ENCODE measurements at places on chromosomes 7 and 10.

- no peak for DNase-seq
Measured at GRCh38 chr10:117535298-117536071, 7.1 kb upstream of the EMX2 start.

- no peak for DNase-seq
Measured at GRCh38 chr7:71793251-71793650, 618.9 kb downstream of the CALN1 start.

DNA sequence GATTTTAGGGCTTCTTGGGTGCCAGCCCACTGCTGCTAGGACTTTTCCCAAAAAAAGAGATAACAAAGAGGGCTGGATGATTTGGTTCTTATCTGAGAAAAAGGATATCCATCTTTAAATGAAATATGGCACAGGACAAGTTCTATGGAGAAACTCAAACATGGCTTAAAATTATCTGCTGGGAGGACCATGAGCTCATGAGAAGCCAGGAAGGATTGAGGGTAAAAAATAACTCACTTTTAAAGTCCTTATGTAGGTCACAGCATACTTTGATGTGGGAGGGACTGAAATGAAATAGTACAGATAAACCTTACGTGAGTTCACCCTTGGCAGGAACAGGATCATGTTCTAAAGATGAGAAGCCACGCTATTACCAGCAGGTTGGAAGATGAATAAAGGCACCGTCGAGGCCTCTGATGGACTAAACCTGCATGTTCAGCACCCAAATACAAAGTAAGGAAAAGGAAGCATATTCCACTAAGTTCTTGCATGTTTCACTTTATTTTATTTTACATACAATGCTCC, 369.2 kb upstream of the KLF6 start:
- no peak for DNase-seq

GRCh38 chr10:109259293-109259692, 664.0 kb downstream of the XPNPEP1 start:
- no peak for DNase-seq

DNA sequence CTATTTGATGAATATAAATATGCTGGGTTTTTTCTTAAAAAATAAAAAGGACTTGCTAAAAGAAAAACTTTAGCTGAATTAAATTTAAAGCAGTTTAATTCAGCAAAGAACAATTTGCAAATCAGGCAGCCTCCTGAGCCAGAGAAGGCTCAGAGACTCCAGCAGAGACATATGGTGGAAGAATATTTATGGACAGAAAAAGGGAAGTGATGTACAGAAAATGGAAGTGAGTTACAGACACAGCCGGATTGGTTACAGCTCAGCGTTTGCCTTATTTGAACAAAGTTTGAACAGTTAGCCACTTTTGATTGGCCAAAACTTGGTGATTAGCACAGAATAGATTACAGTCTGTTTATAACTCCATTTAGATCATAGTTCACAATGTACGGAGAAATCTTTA, 110.3 kb downstream of the GAD2 start:
- no peak for DNase-seq

DNA sequence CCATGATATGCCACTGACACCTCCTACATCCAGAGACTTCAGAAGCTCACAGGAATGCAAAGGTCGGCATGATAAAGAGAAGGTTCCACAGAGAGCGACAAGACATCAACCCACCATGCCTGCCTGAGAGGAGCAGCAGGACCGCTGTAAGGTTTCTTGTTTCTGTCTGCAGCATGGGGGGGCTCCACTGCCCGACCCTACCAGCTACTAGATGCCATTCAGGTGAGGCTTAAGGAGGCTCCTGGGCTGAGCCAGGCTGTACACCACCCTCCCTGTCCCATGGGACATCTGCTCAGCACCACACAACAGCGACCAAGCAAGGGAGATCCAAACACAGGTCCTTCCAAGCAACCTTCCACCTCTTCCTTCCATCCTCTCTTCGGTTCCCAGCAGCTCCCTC, 234.6 kb downstream of the TNS3 start:
- no peak for DNase-seq

GRCh38 chr10:32263300-32263699, 83.7 kb downstream of the EPC1 start:
- no peak for DNase-seq

DNA sequence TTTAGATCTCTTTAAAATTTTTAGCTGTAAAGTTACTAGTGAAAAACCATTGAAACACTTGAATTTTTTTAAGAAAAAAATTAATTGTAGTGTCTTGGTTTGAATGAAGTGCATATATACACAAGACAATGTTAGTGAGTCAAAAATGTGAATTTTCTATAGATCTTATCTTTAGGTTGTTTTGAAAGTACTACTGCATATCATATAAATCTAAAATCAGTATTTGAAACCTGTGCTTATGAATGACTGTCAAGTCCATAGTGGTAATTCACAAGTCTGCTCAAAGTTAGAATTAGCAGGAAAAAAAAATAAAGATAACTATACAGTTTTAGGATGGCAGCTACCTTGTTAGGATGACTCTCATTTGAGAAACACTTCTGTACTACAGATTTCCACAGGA, 25.0 kb downstream of the TES start:
- no peak for DNase-seq

- DNase-seq, result no peak
Measured at GRCh38 chr10:124642088-124642710, 102.0 kb downstream of the FAM53B start.

DNA sequence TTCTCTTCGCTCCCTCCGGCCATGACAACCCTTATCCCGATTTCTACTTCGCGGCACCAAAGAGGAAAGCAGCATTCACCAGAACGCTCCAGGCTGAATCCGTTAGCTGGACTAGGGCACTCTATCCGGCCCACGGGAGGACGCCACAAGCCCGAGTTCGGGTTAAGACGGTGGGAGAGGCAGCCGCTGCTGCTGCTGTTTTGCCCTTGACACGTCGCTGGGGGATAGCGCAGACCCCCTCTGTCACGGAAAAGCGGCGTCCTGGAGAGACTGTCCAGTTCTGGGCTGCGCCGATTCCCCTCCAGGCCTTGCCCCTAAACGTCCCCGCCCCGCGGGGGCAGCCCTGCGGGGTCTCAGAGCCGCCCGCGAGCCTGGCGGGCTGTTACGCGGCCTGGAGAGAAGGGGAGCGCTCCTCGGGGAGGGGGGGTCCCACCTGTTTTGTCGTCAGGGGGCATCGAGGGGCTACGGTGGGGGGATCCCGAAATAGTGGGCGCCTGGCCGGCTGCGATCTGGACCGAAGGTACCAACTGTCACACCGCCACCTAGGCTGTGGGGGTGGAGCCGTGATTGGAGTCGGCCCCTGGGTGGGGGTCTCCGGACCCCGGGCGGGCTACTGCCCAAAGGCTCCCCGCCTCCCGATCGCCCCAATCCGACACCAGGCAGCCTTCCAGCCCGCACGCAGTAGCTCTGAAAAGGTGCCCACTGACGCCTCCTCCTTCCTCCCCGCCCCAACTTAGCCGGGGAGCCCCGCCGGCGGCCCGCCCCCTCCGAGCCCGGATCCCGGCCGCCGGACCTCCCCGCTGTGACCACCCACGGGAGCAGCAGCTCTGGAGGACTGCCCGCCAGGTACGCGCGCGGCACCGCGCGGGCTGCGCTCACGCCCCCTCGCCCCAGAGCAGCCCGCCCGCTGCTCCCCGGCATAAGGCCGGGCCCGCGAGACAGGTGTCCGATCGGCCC, 772 bp downstream of the SGMS1 start:
- DNase-seq, result peak; percentile 51

GRCh38 chr10:70265032-70265689, 18.6 kb downstream of the NPFFR1 start:
- no peak for DNase-seq

- DNase-seq, result no peak
Measured at GRCh38 chr7:37119296-37119860, 329.3 kb downstream of the ELMO1 start.

- no peak for DNase-seq
Measured at GRCh38 chr10:42953684-42954674, 122.9 kb upstream of the RET start.

DNA sequence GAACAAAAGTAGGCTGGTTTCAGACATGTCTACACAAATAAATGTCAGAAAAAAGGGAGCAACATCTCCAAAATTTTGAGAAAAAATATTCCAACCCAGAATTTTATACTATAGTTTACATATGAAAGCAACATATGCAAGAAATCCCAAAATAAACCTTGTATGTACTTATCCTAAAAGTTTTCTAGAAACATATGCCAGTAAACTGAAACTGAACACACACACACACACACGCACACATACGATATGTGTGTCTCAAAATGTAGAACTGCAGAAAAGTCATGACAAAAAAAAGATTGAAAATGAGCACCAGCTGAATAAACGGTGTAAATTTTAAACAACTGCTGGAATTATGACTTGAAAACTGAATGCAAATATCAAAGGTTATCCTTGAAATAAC, 81.0 kb downstream of the VPS41 start:
- no peak for DNase-seq

GRCh38 chr10:101272229-101272868, 43.1 kb upstream of the LBX1 start:
- DNase-seq, result peak; percentile 69

- DNase-seq, result no peak
Measured at GRCh38 chr7:156282816-156283215, 357.8 kb upstream of the RNF32 start.

GRCh38 chr7:70477036-70478010, 654.6 kb upstream of the GALNT17 start:
- DNase-seq, result no peak

GRCh38 chr10:125691160-125691981, 8.4 kb upstream of the TEX36 start:
- DNase-seq, result no peak

DNA sequence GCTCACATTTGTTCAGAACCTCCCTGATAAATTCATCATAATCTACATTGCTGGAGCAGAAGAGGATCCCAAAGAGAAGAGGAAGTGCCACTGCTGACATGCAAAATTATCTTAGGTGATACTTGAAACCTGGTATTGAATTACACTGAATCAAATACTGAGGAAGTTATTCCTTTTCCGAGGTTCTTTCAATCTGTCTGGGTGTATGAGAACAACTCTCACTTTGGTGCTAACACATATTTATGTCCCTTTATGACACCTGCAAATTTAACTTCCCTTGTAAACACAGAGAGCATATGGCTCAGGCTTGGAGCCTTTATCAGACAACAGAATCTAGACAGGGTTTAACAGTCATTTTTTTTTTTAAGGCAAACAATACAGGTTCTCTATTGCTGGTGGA, 131.4 kb downstream of the SRPK2 start:
- DNase-seq, result no peak

GRCh38 chr7:100818366-100818765, 9.0 kb downstream of the EPHB4 start:
- no peak for DNase-seq

GRCh38 chr10:129449893-129450292, 17.1 kb upstream of the MGMT start:
- no peak for DNase-seq

- no peak for DNase-seq
Measured at GRCh38 chr7:24052572-24053260, 231.3 kb upstream of the NPY start.

- DNase-seq, result no peak
Measured at GRCh38 chr10:78405736-78406135, 372.1 kb downstream of the RPS24 start.

DNA sequence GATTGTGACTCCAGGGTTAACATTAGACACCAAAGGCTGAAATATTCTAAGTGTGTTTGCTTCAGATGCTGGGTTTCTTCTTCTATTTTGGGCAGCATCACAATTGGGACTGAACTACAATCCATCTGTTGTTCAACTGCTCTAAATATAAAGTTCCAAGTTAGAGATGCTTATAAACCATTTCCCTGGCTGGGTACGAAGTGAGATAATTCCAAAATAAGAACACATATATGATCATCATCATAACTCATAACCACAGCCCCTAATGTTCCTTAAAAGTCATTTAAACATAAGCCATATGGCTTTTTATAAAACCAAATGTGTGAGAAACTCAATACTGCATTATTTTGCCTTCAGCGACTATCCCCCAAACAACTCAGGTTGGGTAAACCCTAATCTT, 28.8 kb downstream of the DNA2 start:
- no peak for DNase-seq

GRCh38 chr10:62671104-62671503, 133.4 kb upstream of the ADO start:
- no peak for DNase-seq

DNA sequence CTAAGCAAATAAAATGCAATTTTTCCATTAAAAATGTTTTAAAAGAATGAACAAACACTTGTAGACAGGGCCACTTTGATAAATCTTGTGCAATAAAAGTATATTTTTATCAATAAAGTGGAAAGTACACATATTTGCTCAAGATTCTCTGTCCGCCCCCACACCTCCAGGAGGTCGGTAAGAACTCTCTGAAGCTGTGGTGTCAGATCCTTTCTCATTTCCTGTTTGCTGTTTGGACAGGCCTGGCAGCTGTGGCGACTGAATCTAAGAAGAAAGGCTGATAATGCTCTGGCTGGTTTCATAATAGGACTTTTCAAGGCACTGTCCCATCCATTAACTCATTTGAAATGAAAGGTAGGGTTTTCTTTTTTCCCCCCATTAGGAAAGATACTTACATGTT, 15.3 kb upstream of the ASB4 start:
- no peak for DNase-seq

GRCh38 chr10:60422809-60423208, 33.1 kb upstream of the ANK3 start:
- no peak for DNase-seq

GRCh38 chr10:58773944-58774343, 261.3 kb downstream of the BICC1 start:
- no peak for DNase-seq

DNA sequence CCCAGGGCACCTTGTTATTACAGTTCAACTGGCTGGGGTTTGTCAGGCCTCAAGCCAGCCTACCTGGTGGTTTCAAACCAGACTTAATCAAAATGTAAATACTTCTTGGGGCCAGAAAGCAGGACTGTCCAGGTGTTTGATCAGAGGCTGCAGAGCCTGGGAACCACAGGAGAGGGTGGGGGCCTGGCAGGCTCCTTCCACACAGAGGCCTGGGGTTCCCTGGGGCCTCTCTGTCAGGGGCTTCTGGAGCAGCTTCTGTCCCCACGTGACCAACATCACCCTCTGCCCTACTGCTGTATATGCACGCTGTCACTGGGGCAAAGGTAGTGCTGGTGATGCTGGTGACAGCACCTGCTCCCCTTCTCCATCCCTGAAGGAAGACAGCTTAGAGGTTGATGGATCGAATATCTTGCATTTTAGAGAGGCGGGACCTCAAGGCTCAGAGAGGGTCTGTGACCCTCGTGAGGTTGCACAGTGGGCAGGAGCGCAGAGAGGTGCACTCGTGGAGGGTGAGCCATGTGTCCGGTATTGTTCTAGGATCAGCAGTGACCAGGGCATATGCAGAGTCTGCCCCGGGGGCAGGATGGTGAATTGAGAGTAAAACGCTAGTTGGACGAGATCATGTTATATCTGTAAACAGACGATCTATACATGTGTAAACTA, 95.4 kb downstream of the GRK5 start:
- DNase-seq, result no peak

GRCh38 chr7:108327353-108327752, 128.9 kb downstream of the NRCAM start:
- no peak for DNase-seq

GRCh38 chr10:124150807-124151417, 57.5 kb upstream of the CHST15 start:
- DNase-seq, result no peak

- no peak for DNase-seq
Measured at GRCh38 chr7:113963356-113963755, 44.5 kb upstream of the PPP1R3A start.

- DNase-seq, result no peak
Measured at GRCh38 chr7:21450941-21451340, 23.1 kb downstream of the SP4 start.
